Upper lobe of left lung (tissue), 6 donors: ENCODE measurements at places on chromosomes 2 and 18. TPM values are rescaled to one million over a fixed set of nuclear protein-coding genes. Genes with fewer than 3 reads are reported as not detected.

DNA sequence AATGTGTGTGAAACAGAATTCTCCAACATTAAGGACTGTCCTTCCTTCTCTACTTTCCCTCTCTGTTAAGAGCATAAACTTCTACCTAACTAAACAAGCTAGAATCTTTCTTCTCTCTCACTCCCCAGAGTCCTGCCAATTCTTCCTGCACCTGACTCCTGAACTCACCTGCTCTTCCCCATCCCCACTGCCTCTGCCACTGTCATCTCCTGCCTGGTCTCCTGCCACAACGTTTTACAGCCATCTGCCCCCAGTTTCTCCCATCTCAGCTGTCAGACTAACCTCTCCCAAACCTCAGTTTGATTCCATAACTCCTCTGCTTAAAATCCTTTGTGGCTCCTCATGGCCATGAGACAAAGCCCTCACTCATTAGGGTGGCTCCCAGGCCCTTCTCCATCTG is 288.3 kb upstream of the FBXO11 start:
- H3K36me3 ChIP-seq, result no peaks in the 10 kb centered on the region
- no peaks in the 10 kb centered on the region for H3K27me3 ChIP-seq
- no peak overlapping the region for H3K4me3 ChIP-seq
- DNase-seq, result no peak
- H3K27ac ChIP-seq, result no peak overlapping the region

DNA sequence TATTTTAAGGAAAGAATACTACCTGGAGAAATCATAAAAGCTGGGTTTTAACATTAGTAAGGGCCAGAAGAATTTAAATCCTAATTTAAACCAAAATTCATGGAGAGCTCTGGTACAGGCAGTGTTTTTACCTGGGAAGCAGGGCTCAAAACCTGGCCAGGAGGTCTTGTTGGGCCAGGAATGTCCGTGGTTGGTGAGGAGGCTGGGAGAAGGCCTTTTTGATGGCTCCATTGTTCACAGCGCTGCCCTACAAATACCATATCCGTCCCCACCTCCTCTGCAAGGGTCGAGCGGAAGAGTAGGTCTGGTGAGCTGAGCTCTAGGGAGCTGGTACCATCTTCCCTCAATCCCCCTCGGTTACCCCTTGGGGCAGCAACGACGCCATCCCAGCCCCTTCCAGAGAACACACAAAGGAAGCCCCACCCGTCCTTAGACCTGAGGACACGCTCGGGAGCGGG is 10.9 kb upstream of the HOXD1 start:
- H3K4me1 ChIP-seq, result no peaks in the 10 kb centered on the region
- peaks cover 24% of the 10 kb centered on the region for H3K27me3 ChIP-seq
- H3K27ac ChIP-seq, result no peak overlapping the region

GRCh38 chr2:25582077-25582830 is 91.1 kb downstream of the DTNB start:
- no peaks in the 10 kb centered on the region for H3K27me3 ChIP-seq
- DNase-seq, result peak; percentile 41
- no peak overlapping the region for H3K27ac ChIP-seq
- no peaks in the 10 kb centered on the region for H3K36me3 ChIP-seq

DNA sequence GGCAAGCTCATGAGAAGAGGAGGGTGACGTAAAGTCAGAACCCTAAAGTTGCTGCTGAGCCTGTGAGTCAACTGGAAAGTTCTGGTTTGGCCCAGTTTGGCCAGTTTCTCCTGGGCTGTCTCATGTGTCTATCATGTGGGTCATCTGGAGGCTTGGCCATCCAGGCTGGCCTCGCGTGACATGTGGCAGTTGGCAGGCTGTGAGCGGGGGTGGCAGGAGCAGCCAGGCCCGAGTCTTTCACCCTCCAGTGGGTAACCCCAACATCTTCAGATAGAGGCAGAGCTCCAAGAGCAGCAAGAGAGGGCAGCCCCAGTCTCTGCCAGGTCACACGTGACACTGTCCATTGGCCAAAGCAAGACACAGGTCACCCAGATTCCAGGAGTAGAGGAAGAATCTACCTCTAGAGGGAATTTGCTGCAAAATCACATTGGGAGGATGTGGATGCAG is 51.5 kb downstream of the FHOD3 start:
- peak; percentile 30 for DNase-seq
- H3K27ac ChIP-seq, result no peak overlapping the region
- no peaks in the 10 kb centered on the region for H3K36me3 ChIP-seq
- no peak overlapping the region for H3K4me3 ChIP-seq

DNA sequence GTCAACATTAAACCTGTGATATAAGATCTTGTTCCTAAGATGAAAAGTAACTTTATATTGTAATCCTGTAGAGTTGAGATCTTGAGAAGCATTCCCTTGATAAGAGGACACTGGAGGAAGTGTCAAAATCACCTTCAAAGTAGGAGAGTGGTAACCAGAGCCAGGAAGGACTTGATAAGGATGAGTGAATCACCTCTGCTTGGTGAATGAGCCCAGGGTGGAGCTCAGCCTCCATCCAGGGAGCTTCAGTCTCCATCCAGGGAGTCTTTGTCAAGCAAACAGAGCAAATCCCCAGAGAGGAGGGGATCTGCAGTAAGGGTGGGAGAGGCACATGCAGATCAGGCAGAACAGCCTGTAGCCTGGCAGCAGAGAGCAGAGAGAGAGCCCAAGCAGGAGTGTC is 167.1 kb upstream of the SIX2 start:
- H3K4me1 ChIP-seq, result no peaks in the 10 kb centered on the region
- H3K36me3 ChIP-seq, result no peaks in the 10 kb centered on the region
- no peak for DNase-seq
- no peak overlapping the region for H3K4me3 ChIP-seq

- H3K27me3 ChIP-seq, result no peaks in the 10 kb centered on the region
- H3K36me3 ChIP-seq, result no peaks in the 10 kb centered on the region
- peak; percentile 77 for DNase-seq
- peak overlapping the region; percentile 79 for H3K27ac ChIP-seq
These were observed 117.6 kb downstream of the SMAD7 start for GRCh38 chr18:48832938-48833700.

DNA sequence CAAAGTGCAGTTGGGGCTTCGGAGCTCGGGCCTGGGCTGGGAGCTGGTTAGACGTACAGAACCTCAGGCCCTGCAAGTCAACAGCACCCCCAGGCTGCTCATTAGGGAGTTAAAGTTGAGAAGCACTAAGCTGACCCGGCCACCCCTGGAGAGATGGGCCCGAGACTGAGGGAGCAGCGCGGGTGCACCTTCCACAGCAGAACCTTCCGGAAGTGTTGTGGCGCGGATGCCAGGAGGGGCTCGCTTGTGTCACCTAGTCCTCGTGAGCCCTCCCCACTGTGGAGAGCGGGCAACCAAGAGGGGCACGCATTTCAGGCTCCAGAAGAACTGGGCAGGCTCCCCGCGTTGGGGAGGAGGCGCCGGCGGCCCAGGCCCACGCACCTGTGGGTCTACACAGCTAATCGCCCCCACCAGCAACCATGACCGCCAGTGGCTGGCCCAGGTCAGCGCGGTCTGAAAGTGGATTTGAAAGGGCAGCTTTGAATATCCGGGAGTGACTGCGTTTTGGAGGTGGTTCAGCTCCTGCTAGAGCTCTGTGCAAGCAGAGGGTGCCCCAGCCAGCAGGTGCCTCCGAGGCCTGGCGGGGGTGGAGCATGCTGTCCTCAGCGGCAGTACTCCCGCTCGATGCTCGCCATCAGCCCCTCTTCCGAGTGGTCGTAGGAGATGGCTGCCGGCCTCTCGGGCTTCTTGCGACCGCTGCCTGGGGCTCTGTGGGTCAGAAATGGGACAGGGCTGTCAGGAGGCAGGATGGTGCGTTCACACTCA is 15.1 kb downstream of the KLF11 start:
- no peaks in the 10 kb centered on the region for H3K36me3 ChIP-seq
- H3K27me3 ChIP-seq, result no peaks in the 10 kb centered on the region
- peak overlapping the region; percentile 75 for H3K27ac ChIP-seq
- no peak overlapping the region for H3K4me3 ChIP-seq
- H3K4me1 ChIP-seq, result peaks cover 17% of the 10 kb centered on the region

GRCh38 chr2:2950403-2950952 is 427.1 kb downstream of the EIPR1 start:
- H3K4me1 ChIP-seq, result no peaks in the 10 kb centered on the region
- H3K27ac ChIP-seq, result no peak overlapping the region
- no peak overlapping the region for H3K4me3 ChIP-seq
- DNase-seq, result no peak
- no peaks in the 10 kb centered on the region for H3K36me3 ChIP-seq

GRCh38 chr2:128365217-128365905 is 46.7 kb upstream of the HS6ST1 start:
- H3K4me3 ChIP-seq, result no peak overlapping the region
- no peak overlapping the region for H3K27ac ChIP-seq
- peak; percentile 12 for DNase-seq
- no peaks in the 10 kb centered on the region for H3K36me3 ChIP-seq
- H3K27me3 ChIP-seq, result no peaks in the 10 kb centered on the region

GRCh38 chr18:44518091-44518615 is 162.5 kb upstream of the SETBP1 start:
- no peaks in the 10 kb centered on the region for H3K4me1 ChIP-seq
- no peaks in the 10 kb centered on the region for H3K36me3 ChIP-seq
- no peak overlapping the region for H3K27ac ChIP-seq
- H3K27me3 ChIP-seq, result no peaks in the 10 kb centered on the region
- no peak overlapping the region for H3K4me3 ChIP-seq
- no peak for DNase-seq

DNA sequence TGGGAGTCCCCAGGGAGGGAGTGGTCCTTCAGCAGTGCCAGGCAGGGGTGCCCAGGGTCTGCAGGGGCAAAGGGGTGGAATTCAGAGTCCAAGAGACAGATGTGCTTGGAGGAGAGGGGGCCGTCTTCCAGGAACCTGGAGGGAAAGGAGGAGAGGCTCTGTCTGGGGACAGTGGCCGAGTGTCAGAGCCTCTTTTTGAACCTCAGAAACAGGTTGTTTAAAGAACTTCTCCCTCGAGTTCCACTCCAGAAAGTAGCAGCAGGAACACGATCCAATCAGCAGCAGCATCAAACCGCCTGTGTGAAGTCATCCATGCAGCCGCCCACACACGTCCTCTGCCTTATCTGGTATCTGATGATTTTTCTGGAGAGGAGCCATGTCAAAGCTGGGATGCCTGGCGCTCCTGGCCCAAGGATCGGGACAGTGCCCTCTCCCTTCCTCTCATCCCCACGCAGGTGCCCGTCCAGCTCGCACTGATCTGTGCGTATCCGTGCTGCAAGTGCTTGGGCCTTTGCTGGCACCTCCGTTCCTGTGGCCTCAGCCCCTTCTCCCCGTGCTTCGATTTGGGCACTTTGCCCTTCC is 205.1 kb downstream of the NDUFA10 start:
- H3K36me3 ChIP-seq, result no peaks in the 10 kb centered on the region
- H3K27ac ChIP-seq, result no peak overlapping the region
- DNase-seq, result no peak
- no peak overlapping the region for H3K4me3 ChIP-seq
- no peaks in the 10 kb centered on the region for H3K27me3 ChIP-seq
- H3K4me1 ChIP-seq, result peaks cover 2% of the 10 kb centered on the region

GRCh38 chr2:151176661-151177060 is 85.0 kb downstream of the RBM43 start:
- DNase-seq, result no peak
- no peak overlapping the region for H3K27ac ChIP-seq
- no peak overlapping the region for H3K4me3 ChIP-seq
- no peaks in the 10 kb centered on the region for H3K36me3 ChIP-seq
- H3K4me1 ChIP-seq, result no peaks in the 10 kb centered on the region

DNA sequence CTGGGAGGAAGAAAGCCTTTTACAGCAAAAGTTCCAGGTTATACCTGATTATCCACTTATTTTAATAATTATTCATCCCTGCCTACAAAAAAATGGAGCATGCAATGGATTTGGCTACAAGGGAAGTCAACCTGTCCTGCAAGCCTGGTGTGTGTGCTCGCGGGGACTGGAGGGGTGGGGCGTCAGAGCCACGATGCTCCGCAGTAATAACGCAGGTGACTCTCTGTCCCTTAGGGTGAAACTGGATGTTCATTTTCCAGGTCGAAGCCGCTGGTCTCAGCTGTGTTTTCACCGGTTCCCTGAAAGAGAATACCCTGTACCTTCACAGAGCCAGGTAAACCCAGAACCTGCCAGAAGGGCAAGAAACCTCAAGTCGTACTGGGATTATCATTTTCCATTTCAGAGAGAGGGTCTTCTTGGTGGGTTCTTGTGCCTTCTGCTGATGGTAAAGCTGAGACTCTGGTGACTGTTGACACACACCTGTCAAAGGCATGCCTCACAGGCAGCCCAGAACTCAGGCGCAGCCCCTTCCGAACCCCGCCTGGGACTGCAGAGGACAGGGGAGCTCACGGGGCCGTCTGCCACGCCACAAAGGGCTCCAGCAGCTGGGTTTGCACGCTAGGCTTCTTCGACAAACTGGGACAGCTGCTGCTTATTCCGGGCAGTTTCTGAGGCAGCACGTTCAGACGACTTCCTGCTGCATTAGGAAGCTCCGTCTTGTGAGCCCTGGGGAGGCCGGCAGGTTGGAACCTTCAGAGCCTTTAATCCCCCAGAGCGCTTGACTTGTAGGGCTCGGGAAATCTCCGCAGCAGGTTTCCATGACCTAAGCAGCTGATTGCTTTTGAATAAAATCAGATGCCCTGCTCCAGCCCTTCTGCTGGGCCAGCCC is 58.6 kb downstream of the KCNG2 start:
- H3K4me3 ChIP-seq, result no peak overlapping the region
- no peaks in the 10 kb centered on the region for H3K27me3 ChIP-seq
- H3K27ac ChIP-seq, result no peak overlapping the region
- H3K4me1 ChIP-seq, result peaks cover 6% of the 10 kb centered on the region

DNA sequence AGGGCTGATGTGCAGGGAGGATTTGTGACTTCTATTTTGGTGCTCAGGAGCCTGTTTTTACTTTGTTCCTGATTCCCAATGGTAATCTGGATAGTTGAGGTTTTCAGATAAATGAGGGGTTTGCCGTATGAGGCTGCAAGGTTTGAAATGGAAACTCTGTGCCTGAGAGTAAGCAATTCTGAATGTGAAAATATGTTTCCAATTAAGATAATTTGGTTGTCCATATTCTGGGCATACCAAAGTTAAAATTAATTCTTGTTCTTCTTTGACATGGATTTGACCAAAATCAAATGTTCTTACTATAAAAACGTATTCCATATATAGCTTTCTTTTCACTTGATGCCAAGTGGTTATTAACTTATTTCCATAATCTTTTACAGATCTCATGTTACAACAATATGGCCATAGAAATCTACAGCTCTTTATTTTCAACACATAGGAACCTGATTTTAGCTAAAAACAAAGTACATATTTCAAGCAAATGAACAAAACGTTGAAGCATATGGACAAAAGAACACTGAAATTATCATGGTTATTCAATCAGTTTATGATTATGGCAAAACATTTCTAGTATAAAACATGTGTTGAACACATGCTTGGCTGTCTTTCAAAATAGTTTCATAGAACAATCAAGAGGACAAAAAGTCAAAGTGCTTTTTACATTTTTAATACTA is 63.4 kb upstream of the ARHGAP28 start:
- H3K27me3 ChIP-seq, result no peaks in the 10 kb centered on the region
- no peaks in the 10 kb centered on the region for H3K36me3 ChIP-seq
- no peaks in the 10 kb centered on the region for H3K4me1 ChIP-seq
- DNase-seq, result no peak

GRCh38 chr2:177404243-177404642 is 11.7 kb downstream of the AGPS start:
- DNase-seq, result no peak
- no peak overlapping the region for H3K4me3 ChIP-seq
- no peaks in the 10 kb centered on the region for H3K36me3 ChIP-seq
- no peak overlapping the region for H3K27ac ChIP-seq
- peaks cover 6% of the 10 kb centered on the region for H3K4me1 ChIP-seq

GRCh38 chr2:44741507-44741906 is 200.0 kb upstream of the SIX3 start:
- no peaks in the 10 kb centered on the region for H3K27me3 ChIP-seq
- no peak overlapping the region for H3K4me3 ChIP-seq
- H3K36me3 ChIP-seq, result no peaks in the 10 kb centered on the region
- DNase-seq, result no peak
- H3K4me1 ChIP-seq, result no peaks in the 10 kb centered on the region
- H3K27ac ChIP-seq, result no peak overlapping the region

MTA3 gene
- 18.2 TPM for total RNA-seq

TRIP12 gene
- total RNA-seq, result 164 TPM

ANKRD30B gene
- not detected for total RNA-seq

HAUS1 gene
- 16.0 TPM for total RNA-seq

TACR1 gene
- total RNA-seq, result 3.2 TPM
